ENCODE measurements at places on chromosomes 3 and 15. TPM values are rescaled to one million over a fixed set of nuclear protein-coding genes. Genes with fewer than 3 reads are reported as not detected.
A peak's percentile ranks its signal among the peaks of the same experiment; 100 is the strongest.

- DNase-seq, result no peak
Observed at GRCh38 chr15:82298032-82298431, 35.4 kb downstream of the SAXO2 start.

ALPK3 gene
- 33.5 TPM for total RNA-seq

DNA sequence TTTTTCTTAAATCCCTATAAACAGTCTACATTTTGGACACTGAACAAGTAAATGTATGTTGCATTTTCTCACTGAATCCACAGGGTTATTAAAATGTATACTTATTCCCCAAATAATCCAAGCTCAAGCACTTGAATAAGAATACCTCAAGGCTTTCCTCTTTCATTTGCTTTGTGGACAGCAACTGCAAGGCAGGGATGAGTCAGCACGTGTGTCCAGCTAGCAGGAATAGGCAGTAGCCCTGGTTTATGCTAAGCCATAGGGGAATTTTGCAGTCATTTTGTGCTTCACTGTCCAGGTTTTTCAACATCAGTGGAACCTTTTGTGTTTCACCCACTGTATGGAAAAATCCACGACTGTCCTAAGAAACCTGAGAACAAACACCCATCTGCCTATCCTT is 96.7 kb upstream of the KCNMB2 start:
- DNase-seq, result peak; percentile 57

DNA sequence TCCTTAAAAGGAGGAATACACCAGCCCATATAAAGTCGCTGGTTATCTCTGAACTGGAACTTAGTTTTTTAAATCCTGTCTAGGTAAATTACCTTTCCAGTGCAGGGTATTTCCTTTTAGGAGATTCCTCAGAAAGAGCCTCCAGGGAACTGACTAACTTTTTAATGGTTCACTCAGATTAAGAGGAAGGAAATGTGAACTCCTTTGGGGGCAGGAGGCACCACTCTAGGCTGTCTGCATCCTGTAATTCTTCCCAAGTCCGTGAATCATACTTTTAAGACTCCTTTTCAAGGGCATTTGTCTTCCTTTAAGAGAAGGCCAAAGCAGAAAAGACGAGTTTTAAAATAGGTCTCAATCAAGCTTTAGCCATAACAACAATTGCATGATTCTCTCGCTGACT is 871.2 kb upstream of the NR2F2 start:
- DNase-seq, result peak; percentile 23

DNA sequence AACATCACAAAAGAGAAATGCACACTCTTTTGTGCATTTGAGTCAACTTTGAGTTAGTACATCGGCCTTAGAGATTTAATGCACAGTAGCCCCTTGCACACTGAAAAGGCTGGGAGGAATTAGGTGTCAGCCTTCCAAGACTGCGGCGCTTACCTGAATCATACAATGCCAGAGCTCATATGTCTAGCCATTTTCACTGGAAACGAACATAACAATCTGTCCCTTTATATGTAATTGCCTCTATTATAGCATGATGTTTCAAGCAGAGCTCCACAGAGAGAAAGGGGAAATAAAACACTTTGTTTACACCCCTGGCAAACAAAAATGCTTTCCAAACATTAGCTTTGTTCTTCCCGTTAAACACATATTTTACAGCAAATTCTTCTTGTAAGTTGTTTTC is 315.7 kb upstream of the SLCO3A1 start:
- DNase-seq, result no peak

ZNF280D gene
- total RNA-seq, result 53.5 TPM

PAK6 gene
- not detected for total RNA-seq

CDHR4 gene
- total RNA-seq, result not detected

CKMT1B gene
- not detected for total RNA-seq

SEMA5B gene
- not detected for total RNA-seq

GRCh38 chr3:11555881-11556633 is 87.7 kb downstream of the VGLL4 start:
- DNase-seq, result no peak

- no peak for DNase-seq
Observed at GRCh38 chr15:91263632-91264531, 163.8 kb downstream of the SV2B start.

DNA sequence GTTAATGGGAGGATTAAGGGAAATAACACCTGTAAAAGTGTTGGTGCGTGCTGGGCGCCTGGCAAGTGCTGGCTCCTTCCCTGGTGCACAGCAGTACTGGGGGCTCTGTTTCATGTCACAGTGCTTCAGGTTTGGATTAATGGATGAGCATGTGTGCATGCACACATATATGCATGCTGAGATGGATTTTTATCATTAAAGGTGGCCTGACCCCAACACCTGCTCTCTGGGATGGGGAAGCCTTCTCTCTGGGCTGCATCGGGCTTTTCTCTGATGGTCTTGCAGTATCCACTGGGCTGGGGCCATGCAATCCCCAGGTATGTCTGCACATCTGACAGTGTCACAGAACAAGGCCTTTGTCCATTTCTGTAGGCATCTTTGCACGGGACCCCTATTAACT is 127.5 kb upstream of the PLXNA1 start:
- DNase-seq, result no peak

QTRT2 gene
- total RNA-seq, result 14.9 TPM

DNA sequence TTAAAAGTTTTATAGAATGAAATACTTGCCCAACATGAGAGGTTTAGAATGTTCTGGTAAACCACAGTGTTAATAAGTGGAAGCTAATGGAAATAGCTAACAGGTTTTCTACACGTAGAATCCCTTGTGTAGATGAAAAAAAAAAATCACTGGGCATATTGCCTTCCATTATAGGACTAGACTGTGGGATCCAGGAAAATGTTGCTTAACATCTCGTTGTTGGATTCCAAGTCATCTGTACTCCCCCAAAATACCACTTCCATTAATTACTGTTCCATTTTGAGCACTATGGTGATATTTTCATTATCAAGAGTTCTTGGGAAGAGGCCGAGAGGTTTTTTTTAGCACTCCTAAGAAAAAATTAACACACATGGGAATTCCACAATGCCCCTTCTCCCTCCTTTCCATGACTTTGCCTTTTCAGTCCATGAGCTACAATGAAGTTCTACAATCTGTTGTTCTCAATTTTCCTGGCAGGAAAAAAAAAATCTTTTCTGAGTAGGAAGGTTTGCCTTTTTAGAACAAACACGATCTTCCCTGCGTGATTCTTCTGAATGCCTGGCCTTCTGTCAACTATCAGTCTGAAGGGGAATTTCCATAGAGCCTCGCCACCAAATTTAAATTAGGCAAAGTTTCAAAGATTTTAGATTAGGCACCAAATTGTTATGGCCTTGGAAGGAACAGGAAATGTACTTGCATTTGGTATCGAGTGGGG is 74.4 kb upstream of the CTDSPL start:
- no peak for DNase-seq

DNA sequence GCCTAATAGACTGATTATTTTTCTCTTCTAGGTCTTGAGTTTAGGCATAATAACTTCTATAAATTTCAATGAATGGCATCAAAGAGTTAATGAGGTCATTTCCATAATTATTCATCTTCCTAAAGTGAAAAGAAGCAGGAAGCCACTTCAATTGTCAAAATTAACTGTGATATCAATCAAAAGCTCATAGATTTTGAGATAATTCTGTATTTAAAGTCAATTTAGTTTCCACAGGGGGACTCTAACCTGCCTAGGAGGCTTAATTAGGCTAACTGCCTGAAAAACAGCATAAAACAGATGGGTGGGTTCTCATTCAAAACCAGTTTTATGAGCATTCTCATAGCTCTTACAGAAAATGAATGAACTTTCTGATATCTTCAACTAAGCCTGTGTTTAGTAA is 177.8 kb downstream of the OTOL1 start:
- no peak for DNase-seq

GRCh38 chr15:50909010-50909317 is 481 bp downstream of the AP4E1 start:
- no peak for DNase-seq

VGLL3 gene
- total RNA-seq, result 41.0 TPM

GRCh38 chr3:170558427-170558826 is 27.4 kb downstream of the SLC7A14 start:
- DNase-seq, result no peak

DNA sequence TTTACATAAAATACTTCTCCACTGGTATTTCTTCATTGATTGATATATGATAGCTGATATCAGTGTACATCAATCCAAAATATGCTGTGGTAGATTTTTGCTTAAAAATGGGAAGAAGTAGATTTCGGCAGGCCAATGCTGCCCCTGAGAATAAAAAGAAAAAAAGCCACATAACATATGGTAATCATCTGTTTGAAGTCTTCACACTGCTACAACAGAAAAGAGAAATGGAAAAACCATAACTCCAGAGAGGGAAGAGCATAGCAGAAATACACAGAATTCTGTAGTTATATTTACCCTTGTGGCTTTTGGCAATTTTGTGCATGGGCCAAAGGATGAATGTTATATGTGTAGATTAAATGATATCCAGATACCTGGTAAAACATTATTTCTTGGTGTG is 143.1 kb upstream of the KCNMB2 start:
- no peak for DNase-seq

MB21D2 gene
- total RNA-seq, result 11.0 TPM

- no peak for DNase-seq
Observed at GRCh38 chr3:152043620-152044019, 170.2 kb downstream of the SUCNR1 start.

DNA sequence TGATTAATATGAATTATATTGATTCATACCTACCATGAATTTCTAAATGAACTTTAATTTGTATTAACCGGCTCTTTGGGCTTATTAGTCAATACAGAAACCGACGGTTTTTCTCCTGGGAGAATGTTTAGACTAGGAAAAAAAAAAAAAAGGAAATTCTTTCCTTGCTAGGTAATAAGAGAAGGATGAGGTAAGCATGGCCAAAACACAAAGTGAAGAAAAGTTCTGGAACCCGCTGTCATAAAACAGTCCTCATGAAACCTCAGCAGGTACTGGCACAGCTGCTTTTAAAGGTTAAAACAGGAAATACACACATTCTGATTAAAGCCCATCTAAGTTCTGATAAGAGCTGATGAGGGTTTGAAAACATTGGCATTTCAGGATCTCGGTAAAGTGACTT is 30.8 kb upstream of the PSTPIP1 start:
- no peak for DNase-seq

- peak; percentile 84 for DNase-seq
Observed at GRCh38 chr3:149969110-149969939, 1.4 kb downstream of the PFN2 start.

DNA sequence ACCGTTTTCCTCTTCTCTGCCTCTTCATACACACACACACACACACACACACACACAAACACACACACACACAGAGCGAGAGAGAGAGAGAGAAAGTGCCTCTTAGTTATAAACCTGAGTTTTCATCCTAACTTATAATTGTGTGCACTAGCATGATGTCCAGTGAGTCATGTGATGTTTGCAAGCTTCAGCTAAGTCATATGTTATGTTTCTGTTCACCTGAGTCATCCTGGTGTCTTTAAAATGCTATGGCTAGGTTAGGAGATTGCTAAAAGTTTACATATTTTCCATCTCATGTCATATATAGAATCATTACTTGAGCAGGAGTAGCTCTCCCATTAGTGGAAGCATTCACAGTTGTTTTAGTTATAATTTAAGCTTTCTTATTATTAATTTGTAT is 155.8 kb downstream of the EPHA6 start:
- DNase-seq, result no peak

KCNMB2 gene
- total RNA-seq, result not detected

SLC2A2 gene
- total RNA-seq, result not detected

DNA sequence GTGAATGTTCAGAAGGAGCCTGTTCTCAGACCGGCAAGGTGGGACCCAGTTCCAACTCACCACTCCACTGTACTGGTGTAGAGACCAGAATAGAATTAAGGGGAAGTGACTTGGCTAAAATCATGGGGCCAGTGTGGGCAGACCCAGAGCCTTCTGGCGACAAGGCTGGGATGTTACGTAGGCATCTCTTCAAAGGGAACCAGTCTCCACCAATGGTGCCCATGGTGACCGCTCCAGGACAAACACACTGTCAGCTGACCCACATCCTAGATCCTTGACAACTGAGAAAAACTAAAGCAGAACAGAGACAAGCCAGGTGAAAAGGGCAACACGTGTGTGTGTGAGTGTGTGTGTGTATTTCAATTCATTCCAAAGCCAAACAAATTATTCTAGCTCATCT is 321.7 kb upstream of the FRG2C start:
- DNase-seq, result no peak

DNA sequence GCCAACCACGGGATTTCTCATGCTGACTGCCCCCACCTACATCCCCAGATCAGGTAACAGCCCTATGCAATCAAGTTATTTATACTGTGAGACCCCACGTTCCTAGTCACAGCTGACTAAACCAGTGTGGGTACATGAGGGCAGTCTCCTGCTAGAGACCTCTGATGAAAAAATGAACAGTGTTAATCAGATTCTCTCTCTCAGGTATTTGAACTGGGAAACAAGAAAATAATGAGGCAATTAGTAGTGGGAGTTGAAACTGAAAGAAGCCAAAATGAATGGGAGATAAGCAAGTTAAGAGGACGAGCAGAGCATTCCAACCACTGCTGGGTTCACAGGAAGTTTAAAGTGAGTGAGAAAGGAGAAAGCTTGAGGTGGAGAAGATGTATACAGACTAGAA is 98.5 kb upstream of the MYO5C start:
- no peak for DNase-seq

MLF1 gene
- 11.5 TPM for total RNA-seq

DNA sequence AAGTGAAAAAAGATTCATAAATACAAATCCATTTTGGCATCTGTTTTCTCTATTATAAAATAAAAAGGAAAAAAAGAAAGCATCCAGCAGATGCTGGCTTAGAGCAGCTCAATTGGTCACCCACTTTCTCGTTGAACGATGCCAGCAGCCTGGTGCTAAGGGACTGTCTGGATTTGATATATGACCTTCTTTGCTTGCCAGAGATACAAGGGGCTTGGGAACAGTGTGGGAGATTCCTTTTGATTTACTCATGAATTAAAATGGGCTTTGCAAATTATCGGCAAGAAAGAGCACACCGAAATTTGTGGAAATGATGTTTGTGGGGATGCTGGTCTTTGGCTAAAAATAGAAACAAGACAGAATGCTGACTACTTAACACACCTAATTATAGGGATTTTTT is 210.3 kb upstream of the STT3B start:
- no peak for DNase-seq

GRCh38 chr15:42121021-42121420 is 26.7 kb upstream of the PLA2G4D start:
- DNase-seq, result no peak

DNA sequence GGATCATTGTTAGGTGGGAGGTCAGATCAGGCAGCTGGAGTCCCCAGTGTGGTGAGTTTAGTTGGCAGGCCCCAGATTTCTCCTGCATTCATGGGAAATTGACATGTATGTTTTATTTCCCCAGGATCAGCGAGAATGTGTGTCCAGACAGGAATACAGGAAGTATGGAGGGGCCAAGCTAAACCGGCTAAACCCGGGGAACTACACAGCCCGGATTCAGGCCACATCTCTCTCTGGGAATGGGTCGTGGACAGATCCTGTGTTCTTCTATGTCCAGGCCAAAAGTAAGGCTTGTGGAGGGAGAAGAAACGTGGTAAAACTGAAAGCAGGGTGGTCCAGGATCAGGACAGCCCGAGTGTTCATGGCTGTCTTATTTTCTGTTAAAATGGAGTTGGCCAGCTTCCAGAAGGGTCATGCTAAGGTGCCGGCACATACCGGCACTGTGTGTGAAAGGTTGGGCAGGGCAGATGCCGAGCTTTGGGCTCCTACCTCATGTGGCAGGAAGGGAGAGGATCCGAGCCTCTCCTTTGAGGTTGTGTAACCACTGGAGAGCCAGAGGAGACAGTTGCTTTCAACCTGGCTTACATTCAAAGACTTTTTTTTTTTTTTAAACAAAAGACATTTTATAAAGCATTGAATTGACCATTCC is 83.1 kb downstream of the PGPEP1L start:
- DNase-seq, result no peak

GRCh38 chr3:37037352-37037751 is 44.0 kb downstream of the MLH1 start:
- DNase-seq, result no peak

All from LHCN-M2 (cell line).